Activated naive CD4-positive, alpha-beta T cell treated with anti-CD3 and anti-CD28 coated beads for 36 hours (primary cell): ENCODE measurements at places on chromosomes 12 and 14. TPM values are rescaled to one million over a fixed set of nuclear protein-coding genes. Genes with fewer than 3 reads are reported as not detected.

SMARCD1 gene
- 60.2 TPM for total RNA-seq

CACNA1C gene
- total RNA-seq, result 0.02 TPM

MANSC4 gene
- total RNA-seq, result not detected

IFI27 gene
- total RNA-seq, result 1.5 TPM

ADCY6 gene
- total RNA-seq, result 0.05 TPM

FOXA1 gene
- not detected for total RNA-seq

MANSC1 gene
- total RNA-seq, result 3.5 TPM

BRF1 gene
- 23.4 TPM for total RNA-seq

HOXC6 gene
- not detected for total RNA-seq

TMEM253 gene
- not detected for total RNA-seq

TAS2R9 gene
- total RNA-seq, result not detected

CCDC198 gene
- total RNA-seq, result not detected

KRT6C gene
- not detected for total RNA-seq

ZDHHC17 gene
- 19.1 TPM for total RNA-seq

EXD2 gene
- 12.7 TPM for total RNA-seq

PROX2 gene
- total RNA-seq, result 0.07 TPM

ACSS3 gene
- total RNA-seq, result not detected

TMPRSS12 gene
- not detected for total RNA-seq

NR1H4 gene
- total RNA-seq, result not detected

FBLN5 gene
- 1.2 TPM for total RNA-seq

OLR1 gene
- total RNA-seq, result not detected

FAM186B gene
- not detected for total RNA-seq

GPR84 gene
- total RNA-seq, result 1.2 TPM

PAX9 gene
- total RNA-seq, result not detected

EML5 gene
- total RNA-seq, result 3.8 TPM

FOXM1 gene
- total RNA-seq, result 80.5 TPM

SLC39A5 gene
- total RNA-seq, result 0.98 TPM

BMP4 gene
- not detected for total RNA-seq

ACRBP gene
- 2.4 TPM for total RNA-seq

EID3 gene
- total RNA-seq, result 3.4 TPM

RIMBP2 gene
- not detected for total RNA-seq

KRT79 gene
- not detected for total RNA-seq

NEUROD4 gene
- total RNA-seq, result not detected

HHIPL1 gene
- 0.15 TPM for total RNA-seq

VASH1 gene
- total RNA-seq, result 0.86 TPM

CD9 gene
- total RNA-seq, result 3.1 TPM

NTS gene
- total RNA-seq, result not detected

C12orf54 gene
- not detected for total RNA-seq

ZDHHC22 gene
- not detected for total RNA-seq
